ENCODE measurements at places on chromosomes 3 and 15. TPM values are rescaled to one million over a fixed set of nuclear protein-coding genes. Genes with fewer than 3 reads are reported as not detected.

HRH1 gene
- total RNA-seq: 0.81 TPM

APOD gene
- total RNA-seq: not detected

GUCA1C gene
- total RNA-seq: not detected

- no peaks in the 10 kb centered on the region for H3K4me1 ChIP-seq
- H3K4me3 ChIP-seq: no peak overlapping the region
- DNase-seq: no peak
- H3K27ac ChIP-seq: no peak overlapping the region
- no peaks in the 10 kb centered on the region for H3K27me3 ChIP-seq
These were observed 11.6 kb upstream of the SEC61A1 start for GRCh38 chr3:128040660-128041059.

WDR93 gene
- total RNA-seq: not detected

CCDC32 gene
- 31.7 TPM for total RNA-seq
